SW 1271 (cell line): ENCODE measurements at places on chromosomes 13 and 19.

- no peak for DNase-seq
Measured at GRCh38 chr13:78770601-78771000, 111.6 kb upstream of the OBI1 start.

DNA sequence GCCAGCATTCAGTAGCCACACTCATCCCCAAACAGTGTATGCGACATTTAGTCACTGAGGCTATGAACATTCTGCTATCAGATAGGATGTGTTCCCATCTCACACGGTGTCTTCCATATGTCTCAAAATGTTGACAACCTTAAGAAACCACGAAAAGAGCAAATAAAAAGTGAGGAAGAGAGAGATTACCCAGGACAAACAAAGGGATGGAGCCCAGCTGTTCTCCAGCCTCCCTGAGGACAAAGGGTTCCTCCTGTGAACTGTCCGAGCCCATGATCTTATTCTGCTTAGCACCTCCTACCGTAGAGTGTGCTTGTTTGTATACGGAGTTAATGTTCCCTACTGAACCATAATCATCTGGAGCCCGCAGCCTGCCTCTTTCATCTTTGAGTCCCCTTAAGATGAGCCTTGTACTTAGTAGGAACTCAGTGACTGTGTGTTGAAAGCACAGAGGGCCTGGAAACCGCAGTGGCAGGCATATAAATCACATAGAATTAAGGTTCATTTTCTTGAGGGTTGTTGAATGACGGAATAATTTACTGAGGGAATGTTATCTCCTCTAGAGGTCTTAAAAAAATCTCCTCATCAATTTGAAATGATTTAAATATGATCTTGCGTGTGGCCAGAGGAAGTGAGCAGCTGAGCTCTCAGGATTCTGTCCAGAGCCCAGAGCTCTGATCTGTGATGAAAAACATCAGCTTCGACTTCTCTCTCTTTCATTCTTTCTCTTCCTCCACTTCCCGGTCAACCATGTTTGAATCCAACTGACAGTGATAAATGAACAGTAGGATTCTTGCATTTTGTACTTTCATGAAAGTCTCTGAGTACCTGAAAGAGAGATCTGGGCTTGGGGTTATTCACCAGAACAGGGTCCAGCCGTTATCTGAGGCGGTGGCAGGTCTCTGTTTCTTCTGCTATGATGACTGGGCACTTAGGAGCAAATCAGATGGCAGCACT is 200.5 kb downstream of the KLF5 start:
- DNase-seq: no peak

DNA sequence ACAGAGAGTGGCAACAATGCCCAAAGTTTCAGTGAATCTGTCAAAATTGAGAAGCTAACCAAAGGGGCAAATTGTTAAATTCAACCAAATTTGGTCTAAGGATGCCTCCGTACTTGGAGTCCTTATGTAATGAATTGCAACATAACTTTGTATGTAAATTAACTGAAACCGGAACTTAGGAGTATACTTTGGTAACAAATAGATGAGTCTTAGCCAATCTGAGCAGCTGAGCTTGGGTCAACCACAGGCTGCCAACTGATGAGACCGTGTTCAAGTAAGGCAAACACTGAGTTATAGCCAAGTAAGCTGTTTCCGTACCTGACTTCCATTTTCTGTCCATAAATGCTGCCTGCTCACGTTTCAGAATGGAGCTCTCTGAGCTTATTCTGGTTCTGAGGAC is 5.3 kb downstream of the VWA8 start:
- DNase-seq: no peak

DNA sequence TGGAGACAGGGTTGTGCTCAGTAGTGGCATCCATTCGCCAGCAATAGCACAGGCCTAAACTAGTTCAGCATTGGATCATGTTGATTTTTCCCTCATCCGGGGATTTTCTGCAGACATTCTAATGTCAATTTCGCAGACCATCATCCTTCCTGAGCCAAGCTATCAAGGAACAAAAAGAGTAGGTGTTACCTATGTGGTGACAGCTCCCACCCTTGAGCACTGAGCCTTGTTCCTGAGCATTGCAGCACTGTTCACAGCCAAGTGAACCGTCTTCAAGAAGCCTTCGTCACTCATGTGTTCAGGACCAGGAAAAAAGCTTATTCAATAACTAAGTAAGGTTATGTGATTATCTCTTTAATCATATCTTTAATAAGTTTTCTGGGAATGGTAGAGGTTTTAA is 576.2 kb downstream of the UQCRFS1 start:
- no peak for DNase-seq

DNA sequence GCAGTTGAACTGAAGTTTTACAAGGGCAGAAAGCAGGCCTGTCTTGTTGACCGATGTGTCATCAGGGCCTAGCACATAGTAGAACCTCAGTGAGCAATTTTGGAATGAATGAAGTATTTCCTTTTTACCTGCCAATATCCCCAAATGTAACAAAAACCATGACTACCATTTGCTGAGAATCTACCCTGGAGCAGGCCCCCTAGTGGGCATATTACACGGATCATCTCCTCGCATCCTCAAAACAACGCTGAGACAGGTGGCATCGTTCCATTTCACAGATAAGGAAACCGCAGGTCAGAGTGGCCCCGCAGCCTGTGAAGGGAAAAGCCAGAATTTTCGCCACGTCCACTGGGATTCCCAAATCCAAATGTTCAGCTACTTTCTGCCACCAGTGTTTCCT is 77.9 kb downstream of the CACNA1A start:
- DNase-seq: no peak

DNA sequence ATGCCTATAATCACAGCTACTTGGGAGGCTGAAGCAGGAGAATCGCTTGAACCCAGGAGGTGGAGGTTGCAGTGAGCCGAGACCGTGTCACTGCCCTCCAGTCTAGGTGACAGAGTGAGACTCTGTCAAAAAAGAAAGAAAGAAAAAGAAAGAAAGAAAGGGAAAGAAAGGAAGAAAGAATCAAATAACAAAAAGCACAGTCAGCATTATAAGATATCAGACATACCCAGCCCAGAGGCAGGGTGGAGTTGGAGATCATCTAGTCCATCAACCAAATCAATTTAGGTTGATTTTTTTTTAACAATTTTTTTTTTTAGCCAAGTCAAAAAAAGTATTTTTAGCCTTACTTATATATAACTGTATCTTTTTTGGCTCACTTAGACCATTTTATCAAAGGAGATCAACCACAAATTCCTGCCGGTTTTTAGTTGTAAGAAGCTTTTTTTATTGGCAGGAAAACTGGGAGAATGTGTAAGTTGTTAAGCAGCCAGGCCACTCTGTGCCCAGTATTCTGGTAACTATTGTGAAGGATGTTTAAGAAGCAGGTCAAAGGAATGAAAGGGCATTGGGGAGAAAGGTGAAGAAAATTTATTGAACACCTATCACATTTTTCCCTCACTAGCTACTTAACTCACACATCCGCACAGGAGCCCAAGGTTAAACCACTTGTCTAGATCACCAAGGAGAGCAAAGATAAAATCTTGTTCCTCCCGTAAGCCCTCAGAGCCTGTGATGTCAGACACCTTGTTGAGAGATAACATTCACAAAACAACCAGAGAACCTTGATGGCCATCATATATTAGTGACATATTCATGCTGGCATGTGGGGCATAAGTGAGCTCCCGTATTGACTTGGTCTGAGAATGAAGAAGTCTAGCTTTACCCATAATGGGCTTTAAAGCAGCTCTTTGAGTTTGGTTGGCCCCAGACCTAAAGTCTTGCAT is 91.8 kb downstream of the COL4A2 start:
- no peak for DNase-seq

GRCh38 chr13:54194233-54195024 is 1165.8 kb downstream of the OLFM4 start:
- DNase-seq: no peak

DNA sequence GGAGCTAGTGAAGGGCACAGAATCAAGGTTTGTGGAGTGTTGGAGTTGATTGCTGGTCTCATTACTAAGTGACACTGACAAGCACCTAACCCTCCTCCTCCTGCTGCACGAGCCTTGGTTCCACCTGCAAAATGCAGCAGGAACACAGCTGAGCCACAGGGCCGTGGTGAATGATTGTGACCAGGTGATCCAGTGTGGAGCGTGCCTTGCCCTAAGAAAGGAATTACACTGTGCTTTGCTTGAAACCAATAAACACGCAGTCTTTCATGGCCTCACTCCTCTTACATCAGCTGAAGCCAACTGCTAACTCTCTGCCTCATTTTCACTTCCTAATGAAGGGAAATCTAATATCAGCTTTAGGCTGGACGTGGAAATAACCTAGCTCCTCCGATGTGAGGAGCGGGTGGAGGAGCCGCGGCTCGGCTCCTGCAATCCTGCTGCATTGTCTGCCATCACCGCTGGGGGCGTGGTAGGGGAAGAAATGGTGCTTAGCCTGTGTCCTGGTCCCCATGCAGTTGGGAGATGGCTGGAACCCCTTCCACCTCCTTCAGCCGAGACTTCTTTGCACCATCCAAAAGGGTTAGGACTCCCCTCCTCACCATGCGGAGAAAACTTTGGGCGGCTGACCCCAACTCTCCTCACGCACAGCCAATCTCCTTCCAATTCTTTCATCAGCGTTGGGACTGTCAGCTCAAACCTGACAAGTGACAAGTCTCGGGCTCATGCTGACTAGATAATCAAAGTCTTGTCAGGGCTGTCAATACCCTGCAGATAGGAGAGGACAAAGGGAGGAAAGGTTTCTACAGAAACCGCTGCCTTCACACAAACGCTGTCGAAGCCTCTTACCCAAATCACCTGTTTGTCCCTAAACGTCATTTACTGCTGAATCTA is 427.9 kb downstream of the ZNF536 start:
- no peak for DNase-seq

DNA sequence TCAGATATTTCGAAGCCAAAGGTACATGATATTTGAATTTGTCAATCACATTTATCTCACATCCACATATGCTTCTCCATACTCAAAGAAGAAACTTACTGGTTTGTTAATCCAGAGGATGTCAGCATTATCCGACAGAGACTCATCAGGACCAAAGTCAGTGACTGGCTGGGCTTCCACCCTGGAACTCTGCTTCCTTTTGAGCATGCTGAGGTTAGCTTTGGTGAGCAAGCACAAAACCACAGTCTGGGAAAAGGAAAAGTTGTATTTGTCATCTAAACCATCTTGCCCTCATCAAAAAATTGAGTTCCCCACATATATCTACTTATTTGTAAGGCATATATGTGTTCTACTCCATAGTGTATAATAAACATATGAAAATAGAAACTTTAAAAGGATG is 17.4 kb downstream of the NALCN start:
- no peak for DNase-seq

- no peak for DNase-seq
Measured at GRCh38 chr13:103002279-103002678, 63.9 kb downstream of the SLC10A2 start.

GRCh38 chr13:76737526-76737925 is 148.7 kb downstream of the KCTD12 start:
- DNase-seq: no peak

DNA sequence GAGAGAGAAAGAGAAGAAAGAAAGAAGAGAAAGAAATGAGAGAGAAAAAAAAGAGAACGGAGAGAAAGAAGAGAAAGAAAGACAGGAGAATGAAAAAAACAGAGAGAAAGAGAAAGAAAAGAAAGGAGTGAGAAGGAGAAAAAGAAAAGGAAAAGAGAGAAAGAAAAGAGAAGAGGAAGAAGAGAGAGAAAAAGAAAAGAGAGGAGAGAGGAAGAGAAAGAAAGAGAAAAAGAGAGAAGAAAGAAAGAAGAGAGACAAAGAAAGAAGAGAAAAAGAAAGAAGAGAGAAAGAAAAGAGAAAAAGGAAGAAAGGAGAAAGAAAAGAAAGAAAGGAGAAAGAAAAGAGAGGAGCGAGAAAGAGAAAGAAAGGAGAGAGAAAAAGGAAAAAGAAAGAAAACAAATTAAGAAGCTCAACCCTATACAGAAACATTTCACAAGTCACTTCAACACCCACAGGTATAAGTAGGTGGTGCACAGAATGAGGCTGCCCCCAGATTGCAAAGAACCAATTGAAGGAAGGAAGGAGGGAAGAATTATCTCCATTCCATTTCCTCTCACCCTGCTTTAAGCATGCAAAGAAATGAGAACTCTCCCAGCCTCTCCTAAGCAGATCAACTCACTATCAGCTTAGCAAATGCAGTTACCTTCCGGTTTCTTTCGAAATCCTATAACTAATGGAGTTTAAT is 98.8 kb upstream of the CACNA1A start:
- DNase-seq: no peak

GRCh38 chr19:40422748-40423566 is 2.8 kb downstream of the SERTAD1 start:
- DNase-seq: no peak

DNA sequence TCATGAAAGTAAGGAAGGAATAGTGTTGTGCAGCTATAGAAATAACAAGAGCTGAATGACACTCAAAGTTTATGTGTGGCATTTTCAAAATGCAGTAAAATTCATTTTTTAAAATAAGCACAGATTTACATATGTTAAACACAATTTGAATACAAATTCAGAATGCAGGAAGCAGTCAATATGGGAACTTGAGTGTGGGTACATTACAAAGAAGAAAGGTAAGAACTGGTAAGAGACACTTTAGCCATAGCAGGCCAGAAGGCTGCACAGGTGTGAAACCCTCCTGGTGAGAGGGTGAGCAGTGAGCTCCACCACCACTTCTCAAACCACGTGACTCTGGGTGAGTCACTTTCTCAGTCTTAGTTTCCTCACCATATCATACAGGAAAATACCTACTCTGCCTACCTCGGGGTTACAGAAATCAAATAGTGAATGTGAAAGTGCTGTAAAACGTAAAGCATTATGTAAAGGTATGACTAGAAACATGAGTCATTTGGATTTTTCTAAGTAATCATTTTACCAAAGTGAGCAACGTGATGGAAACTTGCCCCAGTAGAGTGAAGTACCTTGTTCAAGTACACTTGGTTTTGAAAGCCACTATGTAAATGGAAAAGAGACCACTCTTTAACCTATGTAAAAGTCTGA is 40.5 kb downstream of the USP12 start:
- DNase-seq: no peak

DNA sequence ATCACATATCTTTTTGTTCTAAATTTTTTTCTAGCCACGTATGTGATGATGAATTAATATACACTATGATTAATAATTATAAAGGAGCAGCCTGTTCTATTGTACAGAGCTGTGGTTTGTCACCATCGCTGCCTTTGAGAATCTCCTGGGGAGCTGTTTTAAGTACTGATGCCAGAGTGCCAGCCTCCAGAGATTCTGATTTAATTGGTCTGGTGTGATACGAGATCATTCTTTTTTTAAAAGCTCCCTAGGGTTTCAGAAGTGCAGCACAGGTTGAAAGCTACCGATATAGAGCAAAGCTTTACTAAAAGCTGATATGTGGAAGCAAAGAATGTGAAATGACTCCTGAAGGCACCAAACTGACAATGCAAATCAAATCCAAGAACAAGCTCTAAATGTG is 314.7 kb downstream of the ITGBL1 start:
- DNase-seq: no peak

DNA sequence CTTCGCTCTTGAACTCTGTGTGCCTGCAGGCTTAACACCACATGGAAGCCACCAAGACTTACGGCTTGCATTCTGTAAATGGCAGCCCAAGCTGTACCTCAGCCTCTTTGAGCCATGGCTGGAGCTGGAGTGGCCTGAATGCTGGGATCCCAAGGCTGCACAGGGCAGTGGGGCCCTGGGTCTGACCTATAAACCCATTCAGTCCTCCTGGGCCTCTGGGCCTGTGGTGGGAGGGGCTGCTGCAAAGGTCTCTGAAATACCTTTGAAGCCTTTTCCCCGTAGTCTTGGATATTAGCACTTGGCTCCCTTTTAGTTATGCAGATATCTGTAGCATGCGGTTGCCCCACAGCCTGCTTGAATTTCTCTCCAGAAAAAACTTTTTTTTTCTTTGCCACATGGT is 8.2 kb downstream of the TM9SF2 start:
- DNase-seq: no peak
